BJ (cell line): ENCODE measurements at places on chromosomes 11 and 22. TPM values are rescaled to one million over a fixed set of nuclear protein-coding genes. Genes with fewer than 3 reads are reported as not detected.

GRCh38 chr11:115153135-115153534 lies 351.1 kb downstream of the CADM1 start:
- no peak for DNase-seq

GRCh38 chr22:24973872-24974271 lies 21.4 kb downstream of the KIAA1671 start:
- DNase-seq = no peak

GRCh38 chr11:125165111-125165842 lies 726 bp downstream of the PKNOX2 start:
- no peak for DNase-seq

Gene MAP6
- polyA plus RNA-seq = 10.9 and 12.3 TPM in 2 replicates

DNA sequence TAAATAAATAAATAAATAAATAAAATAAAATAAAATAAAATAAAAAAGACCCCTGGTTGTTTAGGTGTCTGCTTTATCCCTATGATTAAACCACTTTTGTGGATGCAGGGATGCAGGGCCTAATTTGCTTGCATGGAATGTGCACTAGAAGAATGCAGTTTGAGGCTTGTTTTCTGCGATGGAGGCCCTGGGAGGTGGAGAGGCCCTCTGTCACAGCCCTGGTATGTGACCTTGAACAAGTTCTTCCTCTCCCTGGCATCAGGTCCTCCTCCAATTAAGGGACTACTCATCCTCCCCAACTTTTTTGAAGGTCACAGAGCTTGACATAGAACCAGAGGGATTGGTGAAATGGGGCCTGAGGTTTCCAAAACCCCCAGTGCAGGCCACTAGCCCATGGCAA lies 22.7 kb downstream of the KCNJ4 start:
- no peak for DNase-seq

Gene RGL4
- polyA plus RNA-seq = not detected in 2 replicates

DNA sequence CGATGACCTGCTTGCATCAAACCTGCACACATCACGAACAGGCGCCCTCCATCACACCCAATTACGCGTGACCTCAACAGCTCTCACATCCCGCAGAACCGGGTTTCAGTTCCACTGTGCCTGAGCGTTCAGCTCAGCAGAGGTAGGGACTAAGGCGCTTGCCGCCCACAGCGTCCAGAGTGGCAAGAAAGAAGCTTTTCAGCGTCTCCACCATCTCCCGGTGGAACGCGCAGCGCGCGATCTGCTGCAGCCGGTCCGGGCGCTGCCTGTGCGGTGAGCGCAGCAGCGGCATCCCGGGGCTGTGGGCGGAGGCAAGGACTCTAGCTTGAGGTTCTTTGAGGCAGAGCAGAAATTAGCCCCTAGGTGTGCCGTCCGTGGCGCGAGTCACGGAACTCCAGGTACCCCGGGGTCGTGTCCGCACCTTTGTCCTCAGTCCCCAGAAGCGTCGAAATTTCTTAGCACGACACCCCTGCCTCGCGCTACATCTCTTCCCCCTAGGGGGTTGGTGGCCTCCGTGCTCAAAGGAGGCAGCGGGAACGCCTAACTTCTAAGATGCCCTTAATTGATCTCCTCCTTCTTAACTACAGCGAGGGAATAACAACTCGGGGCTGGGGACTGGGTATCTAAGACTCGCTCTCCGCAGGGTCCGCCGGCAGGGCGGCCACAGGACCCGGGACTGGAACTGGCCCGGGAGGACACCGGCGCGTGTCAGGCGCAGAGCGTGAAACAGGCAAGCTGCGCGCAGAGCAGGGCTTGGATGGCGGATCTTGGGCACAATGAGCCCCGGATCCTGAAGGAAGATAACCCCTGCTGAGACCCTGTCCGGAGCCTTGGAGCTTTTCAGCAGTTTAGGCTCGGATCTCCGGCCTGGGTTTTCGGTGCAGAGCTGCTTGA lies 1.7 kb upstream of the CALCA start:
- no peak for DNase-seq

Gene MS4A3
- polyA plus RNA-seq = not detected in 2 replicates

Gene UPK2
- 0.18 and 0.20 TPM in 2 replicates for polyA plus RNA-seq

- peak; percentile 98 for DNase-seq
Measured at GRCh38 chr11:32034149-32034548, 56.7 kb upstream of the RCN1 start.

Gene CNGA4
- polyA plus RNA-seq = 0.11 TPM in 1 of 2 replicates, not detected in the other

GRCh38 chr11:93221539-93221938 lies 23.7 kb upstream of the SLC36A4 start:
- DNase-seq = no peak
